ENCODE measurements at places on chromosomes 2 and 18.

- no peaks in the 10 kb centered on the region for H3K27me3 ChIP-seq
- no peak for DNase-seq
Measured at GRCh38 chr2:148789059-148789458, 86.0 kb upstream of the KIF5C start.

DNA sequence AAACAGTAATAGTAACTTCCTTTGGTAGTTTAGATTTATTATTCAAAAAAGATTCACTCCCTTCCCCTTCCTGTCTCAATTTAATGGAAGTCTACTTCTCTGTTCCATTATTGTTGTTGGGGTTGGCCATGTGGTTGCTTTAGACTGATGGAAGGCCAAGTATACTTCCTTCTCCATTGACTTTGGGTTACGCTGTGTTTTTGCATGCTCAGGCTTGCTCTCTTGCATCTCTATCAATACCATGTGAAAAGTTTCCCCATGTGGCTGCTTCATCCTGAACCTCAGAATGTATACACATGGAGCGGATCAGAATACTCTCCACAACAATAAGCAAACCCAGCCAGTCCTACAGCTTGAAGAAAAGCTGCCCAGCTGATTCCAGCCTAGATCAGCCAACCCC is 20.3 kb downstream of the CFAP210 start:
- DNase-seq, result no peak
- no peaks in the 10 kb centered on the region for H3K4me1 ChIP-seq
- H3K36me3 ChIP-seq, result no peaks in the 10 kb centered on the region
- no peak overlapping the region for H3K4me3 ChIP-seq
- peaks cover 7% of the 10 kb centered on the region for H3K27me3 ChIP-seq

- no peak for DNase-seq
- no peak overlapping the region for H3K27ac ChIP-seq
- no peaks in the 10 kb centered on the region for H3K27me3 ChIP-seq
- H3K4me3 ChIP-seq, result no peak overlapping the region
- H3K36me3 ChIP-seq, result no peaks in the 10 kb centered on the region
Measured at GRCh38 chr18:3513481-3513880, 63.5 kb downstream of the TGIF1 start.

DNA sequence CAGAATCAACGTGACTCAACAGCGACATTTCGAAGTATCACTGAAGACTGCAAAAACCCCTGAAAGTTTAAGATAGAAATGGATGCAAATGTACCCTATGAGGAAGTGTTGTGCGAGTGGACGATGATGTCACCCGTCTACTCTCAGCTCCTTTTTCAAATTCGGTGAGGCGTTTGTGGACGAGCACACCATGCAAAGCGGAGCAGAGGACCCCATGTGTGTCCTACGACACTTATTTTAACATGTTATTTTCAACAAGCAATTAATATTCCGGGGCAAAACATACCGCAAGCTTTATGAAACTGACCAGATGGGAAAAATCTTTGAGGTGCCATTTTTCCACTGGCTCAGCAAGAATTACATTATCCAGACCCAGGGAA is 2.0 kb downstream of the PXDN start:
- H3K27me3 ChIP-seq, result peaks cover 31% of the 10 kb centered on the region
- no peak overlapping the region for H3K27ac ChIP-seq
- no peaks in the 10 kb centered on the region for H3K36me3 ChIP-seq
- no peak for DNase-seq
- H3K4me3 ChIP-seq, result peak overlapping the region; percentile 25
- no peaks in the 10 kb centered on the region for H3K4me1 ChIP-seq

GRCh38 chr18:39523281-39523680 is 1957.7 kb upstream of the CELF4 start:
- H3K27me3 ChIP-seq, result no peaks in the 10 kb centered on the region
- no peak overlapping the region for H3K4me3 ChIP-seq
- H3K36me3 ChIP-seq, result no peaks in the 10 kb centered on the region
- H3K27ac ChIP-seq, result no peak overlapping the region
- H3K4me1 ChIP-seq, result no peaks in the 10 kb centered on the region
